ENCODE measurements at places on chromosomes 12 and 14. TPM values are rescaled to one million over a fixed set of nuclear protein-coding genes. Genes with fewer than 3 reads are reported as not detected.

GRCh38 chr12:42638697-42639096, 49.2 kb upstream of the PRICKLE1 start:
- H3K27me3 ChIP-seq = no peaks in the 10 kb centered on the region
- H3K4me3 ChIP-seq = no peak overlapping the region
- no peaks in the 10 kb centered on the region for H3K36me3 ChIP-seq
- no peak overlapping the region for H3K27ac ChIP-seq

DNA sequence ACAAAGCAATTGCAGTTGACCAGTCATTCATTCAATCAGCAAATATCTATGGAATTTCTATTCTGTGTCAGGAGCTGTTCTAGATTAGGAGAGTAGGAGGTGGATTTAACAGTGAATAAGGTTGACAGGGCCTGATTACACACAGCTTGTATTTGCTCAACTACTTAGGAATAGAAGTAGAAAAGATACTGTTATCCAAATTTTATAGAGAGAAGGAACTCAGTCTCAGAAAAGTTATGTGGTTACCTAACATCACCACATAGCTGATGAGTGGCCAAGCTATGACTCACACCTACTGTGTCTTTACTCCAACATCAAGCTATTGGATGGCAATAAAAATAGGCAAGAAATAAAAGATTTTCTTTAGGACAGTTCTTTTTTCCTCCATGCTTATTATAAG, 374.8 kb downstream of the RMST start:
- H3K36me3 ChIP-seq = no peaks in the 10 kb centered on the region
- peak; percentile 54 for DNase-seq
- H3K27ac ChIP-seq = no peak overlapping the region
- H3K4me3 ChIP-seq = no peak overlapping the region

DNA sequence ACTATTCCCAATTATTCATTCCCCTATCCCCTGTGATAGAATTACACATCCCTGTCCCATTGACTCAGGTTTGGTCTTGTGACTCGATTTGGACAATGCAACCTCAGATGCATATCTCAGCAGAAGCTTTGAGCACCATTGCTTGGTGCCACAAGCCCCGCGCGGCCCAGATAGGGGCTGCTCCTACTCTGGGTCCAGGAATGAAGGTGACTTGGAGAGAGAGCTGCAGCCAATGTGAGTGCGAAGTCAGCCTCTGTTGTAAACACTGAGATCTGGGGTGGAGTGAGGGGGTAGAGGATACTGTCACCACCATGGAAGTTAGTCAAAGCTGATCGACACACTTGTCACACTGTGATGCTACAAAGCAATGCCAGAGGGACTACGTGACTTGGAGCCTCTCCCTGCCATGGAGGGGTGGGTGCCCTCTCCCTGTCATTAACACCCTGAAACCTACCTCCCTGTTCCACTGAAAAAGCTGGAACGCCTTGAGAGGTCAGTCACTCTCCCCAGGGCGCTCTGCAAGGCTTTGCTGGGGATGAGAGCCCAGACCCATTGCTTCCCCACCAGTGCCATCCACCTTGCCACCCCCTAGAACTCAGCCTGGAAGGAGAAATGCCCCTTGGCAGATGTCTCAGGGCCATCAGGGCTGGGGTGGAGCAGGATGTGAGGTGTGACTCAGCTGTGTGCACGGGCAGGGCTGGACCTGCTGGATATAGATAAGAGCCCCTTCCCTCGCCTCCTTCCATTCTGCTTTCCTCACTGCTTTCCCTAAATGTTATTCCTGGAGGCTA, 6.6 kb upstream of the PLEK2 start:
- no peak for DNase-seq
- H3K27ac ChIP-seq = no peak overlapping the region
- no peaks in the 10 kb centered on the region for H3K4me1 ChIP-seq

GRCh38 chr14:104142136-104142945, 4.0 kb downstream of the KIF26A start:
- H3K4me3 ChIP-seq = no peak overlapping the region
- peaks cover 4% of the 10 kb centered on the region for H3K27me3 ChIP-seq
- H3K36me3 ChIP-seq = no peaks in the 10 kb centered on the region
- no peak overlapping the region for H3K27ac ChIP-seq
- H3K4me1 ChIP-seq = peaks cover 4% of the 10 kb centered on the region
- no peak for DNase-seq

DNA sequence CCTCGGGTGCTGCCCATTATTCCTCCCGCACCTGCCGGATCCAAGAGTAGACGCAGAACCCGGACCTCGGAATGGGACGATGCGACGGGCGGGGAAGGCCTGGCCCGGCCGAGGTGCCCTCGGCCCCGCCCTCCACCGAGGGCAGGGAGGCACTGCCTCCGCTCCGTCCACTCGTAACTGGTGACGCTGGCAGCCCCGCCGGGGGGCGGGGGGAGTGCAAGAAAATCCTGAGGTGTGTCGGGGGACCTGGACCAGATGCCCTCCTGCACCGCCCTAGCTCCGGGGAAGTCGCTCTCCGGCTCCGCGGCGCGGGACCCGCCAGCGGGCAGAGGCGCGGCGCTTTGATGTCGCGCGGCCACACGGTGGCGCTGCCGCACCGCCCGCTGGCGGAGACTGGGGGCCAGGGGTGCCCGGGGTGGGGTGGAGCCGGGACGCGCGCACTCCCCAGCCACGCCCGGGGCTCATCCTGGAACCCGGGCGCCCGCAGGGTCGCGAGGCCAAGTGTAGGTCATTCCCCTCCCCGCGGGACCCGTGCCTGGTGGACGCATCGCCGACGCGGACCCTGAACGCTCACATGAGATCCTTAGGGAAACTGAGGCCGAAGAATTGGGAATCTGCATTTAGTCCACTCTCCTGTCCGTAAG, 202.8 kb downstream of the TTC8 start:
- H3K4me3 ChIP-seq = peak overlapping the region; percentile 39
- DNase-seq = peak; percentile 22
- H3K4me1 ChIP-seq = no peaks in the 10 kb centered on the region
- H3K36me3 ChIP-seq = no peaks in the 10 kb centered on the region
- H3K27me3 ChIP-seq = peaks cover 2% of the 10 kb centered on the region

DNA sequence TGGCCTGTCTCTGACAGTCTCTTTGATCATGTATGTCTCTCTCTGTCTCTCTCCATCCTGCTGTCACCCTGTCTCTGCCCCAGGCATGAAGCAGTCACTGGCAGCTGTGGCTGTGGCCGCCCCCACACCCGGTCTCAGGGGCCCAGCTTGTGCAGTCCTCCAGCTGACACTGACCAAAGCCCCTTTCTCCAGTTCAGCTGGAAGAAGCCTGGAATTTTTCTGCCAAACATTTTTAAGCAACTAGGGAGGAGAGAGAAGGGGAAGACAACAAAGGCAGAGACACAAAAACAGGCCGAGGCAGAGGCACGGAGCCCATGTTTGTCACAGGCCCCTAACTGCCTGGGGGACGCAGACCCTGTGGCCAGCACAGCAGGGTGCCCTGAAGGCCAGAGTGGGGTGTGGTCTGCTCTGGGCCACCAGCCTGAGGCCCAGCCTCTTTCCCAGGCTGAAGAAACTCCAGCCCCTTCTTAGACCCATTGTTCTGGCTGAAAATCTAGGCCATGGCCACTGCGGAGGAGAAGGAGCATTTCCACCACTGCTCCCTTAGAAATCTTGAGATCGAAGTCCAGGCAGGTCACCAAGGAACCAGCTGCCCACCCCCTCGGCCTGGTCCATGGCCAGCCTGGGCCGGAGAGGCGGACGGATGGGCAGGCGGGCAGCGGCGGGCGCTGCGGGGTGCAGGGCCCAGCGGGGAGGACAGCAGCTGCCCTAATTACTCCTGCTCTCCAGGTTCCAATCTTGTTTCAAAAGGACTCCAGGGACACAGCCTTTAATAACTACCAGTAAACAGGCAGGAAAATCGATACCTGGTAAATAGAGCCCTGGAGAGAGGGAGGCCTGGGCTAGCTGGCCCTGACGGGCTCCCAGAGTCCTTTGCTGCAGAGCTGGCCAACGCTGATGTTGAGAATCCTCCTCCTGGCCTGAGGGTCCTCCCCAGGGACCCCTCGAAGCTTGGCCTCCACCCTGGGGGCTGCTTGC, 14.9 kb downstream of the DTX1 start:
- no peak for DNase-seq
- H3K36me3 ChIP-seq = no peaks in the 10 kb centered on the region
- H3K4me3 ChIP-seq = no peak overlapping the region
- no peaks in the 10 kb centered on the region for H3K4me1 ChIP-seq

ADAM20 gene
- 1.6 TPM for total RNA-seq

PLEKHG3 gene
- total RNA-seq = 69.7 TPM

ATL1 gene
- total RNA-seq = 5.3 TPM

GYS2 gene
- total RNA-seq = not detected

RIPK3 gene
- total RNA-seq = 1.9 TPM
